ENCODE measurements at places on chromosomes 1 and 21.

DNA sequence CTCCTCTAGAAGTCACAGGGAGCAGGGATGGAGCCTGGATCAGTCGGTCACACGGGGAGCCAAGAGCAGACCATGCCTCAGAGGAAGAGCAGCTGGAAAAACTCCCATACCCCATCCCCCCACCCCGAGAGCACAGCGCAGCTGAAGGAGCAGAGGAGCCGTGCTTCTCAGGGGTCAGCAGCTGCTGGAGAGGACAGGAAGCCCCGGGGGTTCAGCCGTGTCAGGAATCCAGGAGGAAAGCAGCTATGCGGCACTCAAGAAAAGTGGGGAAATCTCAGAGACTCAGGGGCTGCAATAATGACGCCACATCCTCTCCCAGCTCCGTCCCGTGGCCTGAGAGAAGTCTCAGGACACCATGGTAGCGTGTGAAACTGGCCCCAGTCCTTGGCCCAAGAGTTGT is 102.3 kb downstream of the NPHP4 start:
- no peak for DNase-seq

DNA sequence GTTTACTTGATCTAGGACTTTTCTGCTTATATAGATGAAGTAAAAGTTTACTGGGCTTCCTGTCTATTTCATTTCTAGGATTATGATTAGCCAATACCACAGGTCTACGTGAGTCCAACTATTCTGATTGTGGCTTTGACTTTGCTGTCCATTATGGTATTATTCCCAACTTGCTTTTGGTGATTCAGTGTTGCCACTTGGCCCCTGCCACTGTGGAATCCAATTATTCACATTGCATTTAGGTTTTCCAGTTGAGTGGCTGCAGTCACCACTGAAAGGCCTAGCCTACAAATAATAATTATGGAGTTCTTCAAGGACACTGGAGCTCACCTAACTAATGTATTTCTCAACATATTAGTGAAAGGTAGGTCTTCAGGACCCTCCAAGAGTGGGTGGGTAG is 574.3 kb upstream of the USP24 start:
- DNase-seq: no peak

DNA sequence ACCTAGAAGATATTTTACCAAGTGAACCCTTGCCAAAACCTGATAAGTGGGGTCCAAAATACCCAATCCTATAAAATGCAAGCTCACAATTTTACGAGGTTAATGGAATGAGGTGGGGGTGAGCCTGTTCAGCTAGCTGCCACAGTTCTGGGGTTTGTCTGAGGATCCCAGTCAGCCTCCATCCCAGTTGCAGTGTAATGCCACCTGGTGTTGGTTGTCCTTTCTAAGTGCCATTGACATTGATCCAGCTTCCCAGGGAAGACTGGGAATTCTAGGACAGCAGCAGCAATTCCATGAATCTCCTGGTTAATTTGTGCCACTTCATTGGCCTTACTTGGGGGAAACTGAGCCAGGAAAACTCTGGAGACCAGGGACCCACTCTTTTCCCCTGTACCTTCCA is 298.3 kb downstream of the RWDD3 start:
- no peak for DNase-seq

GRCh38 chr1:156045076-156045475 is 8.5 kb downstream of the UBQLN4 start:
- no peak for DNase-seq

GRCh38 chr1:189211742-189212141 is 1265.9 kb downstream of the BRINP3 start:
- DNase-seq: no peak

DNA sequence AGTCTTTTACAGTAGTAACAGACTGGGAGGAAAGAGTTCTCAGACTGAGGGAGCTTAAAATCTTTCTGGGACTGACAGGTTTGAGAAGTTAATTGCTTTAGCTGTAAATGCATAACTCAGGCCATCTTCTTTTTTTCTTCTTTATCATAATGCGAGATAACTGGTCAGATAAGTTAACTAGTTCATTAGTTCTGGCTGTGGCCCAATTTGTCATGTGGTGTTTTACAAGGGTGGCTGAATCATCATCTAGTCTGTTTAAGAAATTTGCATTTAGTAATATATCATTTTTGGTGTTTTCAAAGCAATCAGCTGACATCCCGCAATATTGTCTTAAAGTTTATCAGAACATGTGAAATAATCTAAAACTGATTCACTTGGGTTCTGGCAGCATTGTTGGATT is 14.0 kb downstream of the HSD3B2 start:
- DNase-seq: no peak

DNA sequence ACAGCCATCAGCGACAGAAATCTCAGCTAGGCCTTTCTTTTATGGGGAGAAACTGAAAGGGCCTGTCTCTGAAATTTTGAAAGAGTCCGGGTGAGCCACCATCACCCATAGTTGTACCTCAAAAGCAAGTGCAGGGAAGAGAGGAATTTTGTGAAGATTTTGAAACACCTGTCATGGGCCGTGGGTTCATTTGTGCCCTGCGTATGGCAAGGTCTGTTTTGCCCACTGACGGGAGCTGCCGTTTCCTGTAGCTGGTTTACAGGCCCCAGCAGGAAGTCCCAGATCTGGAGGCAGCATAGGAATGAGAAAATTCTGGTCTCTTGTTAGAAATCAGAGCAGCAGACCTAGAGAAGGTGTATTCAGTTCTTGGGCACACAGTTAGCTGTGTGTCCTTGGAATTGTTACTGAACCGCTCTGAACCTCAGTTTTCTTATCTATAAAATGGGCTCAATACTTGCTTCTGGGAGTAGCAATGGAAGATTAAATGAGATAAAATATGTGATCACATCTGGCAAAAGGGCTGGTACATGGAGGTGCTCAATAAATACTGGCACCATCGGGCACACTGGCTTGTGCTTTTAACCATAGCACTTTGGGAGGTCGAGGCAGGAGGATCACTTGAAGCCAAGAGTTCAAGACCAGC is 52.5 kb downstream of the MAN1C1 start:
- no peak for DNase-seq

- no peak for DNase-seq
Measured at GRCh38 chr1:151529211-151529702, 10.9 kb upstream of the TUFT1 start.

DNA sequence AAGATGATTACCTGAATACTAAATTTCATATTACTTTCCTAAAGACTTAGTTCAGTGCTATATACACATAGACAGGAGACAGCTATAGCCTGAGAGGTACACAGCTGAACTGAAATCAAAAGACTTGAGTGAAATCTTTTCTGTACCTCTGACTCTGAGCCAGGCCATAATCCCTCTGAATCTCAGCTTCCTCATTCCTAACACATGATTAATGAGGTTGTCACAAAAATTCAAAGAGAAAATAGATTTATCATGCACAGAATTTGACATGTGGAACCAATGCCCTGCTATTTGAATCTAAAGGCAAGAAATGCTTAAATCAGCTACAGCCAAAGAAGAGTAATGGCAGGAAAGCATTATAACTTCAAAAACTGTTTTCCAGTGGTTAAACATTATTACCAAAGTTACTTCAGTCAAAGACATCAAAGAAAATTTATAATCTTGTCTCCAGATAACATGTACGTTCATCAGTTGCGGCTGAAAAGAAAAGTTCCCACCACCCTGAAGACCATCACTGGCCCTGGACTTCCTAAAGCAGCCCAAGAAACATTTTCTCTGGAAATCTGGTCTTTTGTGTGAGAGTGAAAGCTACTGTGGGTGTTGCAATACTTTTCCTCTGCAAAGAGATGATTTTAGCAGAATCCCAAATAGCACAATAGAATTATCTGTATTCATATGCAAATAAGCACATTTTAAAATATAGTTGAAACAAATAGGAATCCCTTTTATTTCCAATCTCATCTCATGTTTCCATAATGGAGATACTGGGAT is 13.8 kb upstream of the ATP1A1 start:
- no peak for DNase-seq

GRCh38 chr1:232589812-232590743 is 39.9 kb downstream of the SIPA1L2 start:
- no peak for DNase-seq

DNA sequence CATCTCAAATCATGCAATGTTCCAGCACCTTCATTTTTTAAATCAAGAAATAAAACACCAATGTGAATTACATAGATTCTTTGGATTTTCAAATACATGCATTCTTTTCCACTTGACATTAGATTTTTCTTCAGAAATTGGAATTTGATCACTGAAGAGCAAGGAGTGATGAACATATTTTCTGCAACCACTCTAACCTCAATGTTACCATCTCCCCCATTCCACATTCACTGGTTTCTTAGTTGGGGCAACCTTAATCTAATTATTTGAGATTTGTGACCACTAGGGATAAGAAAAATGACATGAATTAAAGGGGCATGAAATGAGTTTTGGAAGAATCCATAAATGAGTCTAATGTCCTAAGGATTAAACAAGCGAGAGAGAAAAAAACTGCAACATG is 168.7 kb upstream of the NR5A2 start:
- DNase-seq: no peak

- DNase-seq: no peak
Measured at GRCh38 chr1:66160719-66161118, 368.0 kb downstream of the PDE4B start.

DNA sequence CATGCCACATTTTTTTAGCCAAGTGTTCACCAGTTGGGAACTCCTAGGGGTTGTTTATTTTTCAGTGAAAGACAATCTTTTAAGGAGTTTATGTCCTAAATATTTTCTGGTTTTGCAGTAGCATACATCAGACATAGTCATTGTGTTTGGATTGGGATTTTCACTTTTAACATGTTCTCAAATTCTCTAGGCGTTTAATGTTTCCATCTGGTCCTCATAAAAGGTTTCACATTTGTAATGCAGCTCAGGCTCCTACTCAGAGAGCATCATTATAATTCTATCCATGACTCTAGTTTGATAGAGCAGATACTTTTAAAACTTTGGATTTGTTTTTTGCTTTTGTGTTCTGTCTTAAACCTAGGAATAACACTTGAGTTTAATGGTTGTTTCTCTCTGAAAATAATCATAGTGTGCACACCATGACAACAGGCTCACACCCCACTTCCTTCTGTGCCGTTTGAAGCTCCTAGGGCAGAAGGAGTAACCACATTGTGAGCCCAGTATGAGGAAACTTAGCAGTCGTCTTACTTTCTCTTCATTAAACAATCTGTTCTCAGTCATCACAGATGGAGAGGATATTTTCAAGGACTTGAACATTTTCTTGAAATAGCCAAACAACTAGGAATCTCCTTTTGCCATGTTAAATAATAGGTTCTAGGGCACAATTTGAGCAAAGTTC is 219.6 kb downstream of the PDE4B start:
- no peak for DNase-seq

DNA sequence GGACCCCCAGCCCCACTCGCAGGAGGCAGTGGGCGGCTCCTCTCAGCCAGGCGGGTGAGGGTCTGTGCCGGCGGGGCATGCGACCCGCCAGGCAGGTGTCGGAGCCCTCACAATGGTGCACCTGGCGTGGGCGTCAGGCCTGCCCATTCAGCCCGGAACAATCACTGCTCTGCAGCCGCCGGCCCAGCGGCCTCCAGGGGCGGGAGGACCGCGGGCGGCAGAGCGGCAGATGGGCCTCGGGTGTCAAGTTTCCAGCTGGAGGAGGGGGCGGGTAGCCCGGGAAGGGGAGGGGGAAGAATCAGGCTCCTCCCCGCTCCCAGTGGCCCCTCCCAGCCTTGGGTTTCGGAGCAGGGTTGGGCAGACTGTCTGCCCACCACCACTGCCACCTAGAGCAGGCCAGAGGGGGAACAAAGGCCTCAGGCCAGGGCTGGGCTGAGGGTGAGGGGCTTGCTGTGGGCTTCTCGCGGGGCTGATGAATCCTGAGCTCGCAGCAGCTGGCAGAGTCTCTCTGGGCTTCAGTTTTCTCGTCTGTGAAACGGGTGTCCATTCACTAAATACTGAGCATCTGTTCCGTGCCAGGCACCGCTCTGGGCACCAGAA is 39.5 kb upstream of the CASZ1 start:
- peak; percentile 56 for DNase-seq

GRCh38 chr1:159121526-159121925 is 45.0 kb upstream of the AIM2 start:
- no peak for DNase-seq

DNA sequence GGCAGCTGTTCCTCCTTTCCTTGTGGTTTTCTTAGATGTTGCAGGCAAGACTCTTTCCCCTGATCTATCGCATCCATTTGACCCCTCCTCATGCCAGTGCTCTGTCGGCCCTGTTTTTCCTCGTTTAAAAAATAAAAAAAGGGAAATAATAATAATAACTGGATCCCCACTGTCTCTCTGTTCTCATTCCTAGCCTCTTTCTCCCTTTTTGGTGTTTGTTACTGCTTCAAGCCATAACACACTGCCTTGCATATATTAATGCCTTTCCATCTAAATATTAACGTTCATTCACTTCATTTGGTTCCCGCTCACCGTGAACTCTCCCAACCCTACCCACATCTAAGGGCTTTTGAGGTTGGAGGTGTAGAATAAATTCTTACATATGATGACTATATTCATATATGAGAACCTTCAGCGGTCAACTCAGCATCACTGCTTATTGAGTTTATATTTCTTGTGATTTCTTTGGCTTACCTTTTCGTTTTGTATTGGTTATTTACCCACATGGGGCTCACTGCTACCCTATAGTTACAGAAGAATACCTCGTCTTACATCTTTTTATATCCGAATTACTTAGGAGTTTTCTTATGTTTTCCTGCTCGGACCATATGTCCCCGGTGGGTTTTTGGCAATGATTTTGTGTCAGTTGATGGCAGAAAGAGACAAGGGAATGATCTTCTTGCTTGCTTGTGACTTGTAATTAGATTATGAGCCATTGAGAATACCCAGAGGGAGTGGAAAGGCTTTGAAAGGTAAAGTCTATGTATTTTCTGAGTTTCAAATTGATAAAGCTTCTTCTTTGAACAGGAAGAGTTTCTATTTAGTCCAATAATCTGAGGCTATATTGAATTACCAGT is 805 bp downstream of the ATG4C start:
- no peak for DNase-seq

DNA sequence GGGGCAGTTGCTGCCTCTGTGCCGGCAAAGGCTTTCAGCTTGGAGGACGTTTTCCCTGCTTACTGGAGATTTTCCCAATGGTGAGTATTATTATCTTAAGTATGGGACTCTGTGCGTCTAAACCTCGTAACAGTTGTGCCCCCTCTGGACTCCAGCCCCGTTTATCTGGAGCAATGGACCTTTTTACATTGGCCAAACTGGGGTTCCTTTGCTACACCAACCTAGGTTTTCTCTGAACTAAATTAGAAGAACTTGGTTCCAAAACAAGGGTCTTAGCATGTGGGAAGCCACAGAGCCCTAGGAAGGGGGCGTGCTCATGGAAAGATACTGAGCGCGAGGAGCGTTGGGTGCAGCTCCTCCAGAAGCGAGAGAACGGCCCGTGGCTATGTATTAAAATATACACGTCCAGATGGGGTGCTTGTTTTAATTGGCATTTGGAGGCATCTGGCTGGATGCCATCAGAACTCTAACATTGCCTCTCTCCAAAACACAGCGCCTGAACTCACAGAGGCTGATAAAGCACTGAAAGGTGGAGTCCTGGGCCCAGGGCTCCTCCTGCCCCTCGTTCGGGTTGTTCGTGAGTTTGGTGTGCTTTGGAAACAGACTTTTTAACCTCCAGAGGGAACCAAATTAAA is 28.4 kb downstream of the POFUT2 start:
- no peak for DNase-seq

All from hematopoietic multipotent progenitor cell (in vitro differentiated cells).